Muscle of leg (tissue), 16 donors: ENCODE measurements at places on chromosomes 2 and 18. TPM values are rescaled to one million over a fixed set of nuclear protein-coding genes. Genes with fewer than 3 reads are reported as not detected.

ANO7 gene
- 0.35 TPM for total RNA-seq

ACP1 gene
- total RNA-seq, result 96.6 TPM

SLC25A52 gene
- 0.09 TPM for total RNA-seq

NPC1 gene
- total RNA-seq, result 25.3 TPM

ANKRD29 gene
- 4.0 TPM for total RNA-seq
